ENCODE measurements at places on chromosomes 7 and 10.
A peak's percentile ranks its signal among the peaks of the same experiment; 100 is the strongest.

- no peak for DNase-seq
Observed at GRCh38 chr7:158955932-158956804, 99.8 kb downstream of the DYNC2I1 start.

DNA sequence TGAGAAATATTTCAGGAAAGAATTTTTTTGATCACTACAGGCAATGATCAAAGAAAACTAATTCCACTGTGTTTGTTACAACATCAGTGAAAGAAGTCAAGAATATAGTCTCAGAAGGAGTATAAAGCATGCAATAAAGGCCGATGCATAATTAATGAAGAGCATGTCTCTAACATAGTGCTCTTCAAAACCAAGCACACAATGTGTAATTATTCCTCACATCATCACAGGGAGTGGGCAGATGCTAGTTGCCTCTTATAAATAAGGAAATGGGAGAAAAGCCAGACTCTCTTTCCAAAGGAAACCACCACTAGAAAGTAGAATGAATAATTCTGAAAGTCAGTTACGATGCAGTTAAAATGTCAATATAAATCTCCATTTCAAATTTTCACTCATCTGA lies 220.1 kb downstream of the TEX36 start:
- no peak for DNase-seq

DNA sequence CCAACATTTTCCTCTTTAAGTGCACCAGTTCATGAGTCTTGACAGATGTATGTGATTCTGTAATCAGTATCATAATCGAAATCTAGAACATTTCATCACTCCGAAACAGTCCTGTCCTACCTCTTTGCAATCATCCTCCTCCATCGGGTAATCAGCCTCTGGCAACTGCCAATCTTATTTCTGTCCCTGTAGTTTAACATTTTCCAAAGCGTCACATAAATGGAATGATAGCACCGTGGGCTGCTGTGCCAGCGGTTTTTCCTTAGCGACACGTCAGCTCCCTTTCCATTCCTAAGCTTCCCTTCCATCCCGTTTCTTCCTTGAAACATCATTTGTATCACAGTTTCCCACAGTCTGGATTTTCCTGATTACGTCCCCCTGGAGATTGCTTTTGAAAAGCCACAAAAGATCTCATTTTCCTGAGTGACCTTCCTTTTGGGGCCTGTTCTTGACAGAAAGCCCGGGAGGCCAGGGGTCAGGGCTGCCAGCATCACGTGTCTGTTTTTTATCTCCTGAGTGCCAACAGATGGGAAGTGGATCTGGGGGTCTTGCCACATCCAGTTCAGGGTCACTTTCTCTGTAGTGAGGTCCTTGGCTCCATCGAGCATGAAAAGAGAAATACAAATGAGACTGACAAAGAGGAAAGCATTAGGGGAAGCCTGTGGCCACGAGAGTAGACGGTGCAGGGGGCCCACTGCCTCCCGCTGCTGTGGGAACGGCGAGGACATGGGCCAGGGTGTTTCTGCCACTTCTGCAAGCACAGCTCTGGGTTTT lies 31.6 kb downstream of the TMEM120A start:
- no peak for DNase-seq

- no peak for DNase-seq
Observed at GRCh38 chr10:29239569-29240472, 49.0 kb upstream of the LYZL1 start.

DNA sequence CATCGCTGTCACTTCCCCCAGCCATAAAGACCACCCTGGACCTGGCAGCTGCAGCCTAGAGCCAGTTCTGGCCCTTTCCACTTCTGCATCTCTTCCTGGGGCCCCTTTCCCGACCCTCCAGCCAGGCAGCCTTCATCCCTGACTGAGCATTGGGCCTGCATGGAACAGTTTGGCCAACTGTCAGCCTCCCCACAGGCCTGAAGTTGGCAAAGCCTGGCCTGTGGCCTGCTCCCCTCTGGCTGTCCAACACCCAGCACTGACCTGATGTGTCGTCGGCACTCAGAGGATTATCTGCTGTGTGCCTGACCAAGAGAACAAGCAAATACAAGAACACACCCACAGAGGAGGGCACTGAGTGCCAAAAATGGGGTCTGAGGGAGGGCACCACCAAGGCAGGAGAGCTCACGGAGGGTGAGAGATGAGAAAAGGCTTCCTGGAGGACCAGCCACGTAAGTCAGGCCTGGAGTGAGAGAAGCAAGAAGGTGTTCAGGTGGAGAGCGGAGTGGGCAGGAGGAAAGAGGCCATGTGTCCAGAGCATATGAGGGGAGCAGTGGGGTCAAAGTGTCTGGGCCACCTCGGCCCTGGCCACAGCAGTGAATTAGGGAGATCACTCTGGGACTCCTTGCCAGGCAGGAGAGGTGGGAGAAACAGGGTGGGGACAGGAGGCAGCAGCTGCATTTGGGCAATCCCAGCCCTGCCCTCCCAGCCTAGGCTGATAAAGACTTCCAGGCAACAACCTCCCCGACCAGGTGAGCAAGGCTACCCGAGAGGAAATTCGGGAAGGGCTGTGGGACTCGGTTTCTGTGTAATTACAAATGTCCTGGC lies 4.5 kb downstream of the GPRIN2 start:
- DNase-seq = no peak

GRCh38 chr10:4384245-4384644 lies 441.8 kb upstream of the AKR1E2 start:
- DNase-seq = no peak

- no peak for DNase-seq
Observed at GRCh38 chr7:98058186-98058585, 48.5 kb upstream of the LMTK2 start.

DNA sequence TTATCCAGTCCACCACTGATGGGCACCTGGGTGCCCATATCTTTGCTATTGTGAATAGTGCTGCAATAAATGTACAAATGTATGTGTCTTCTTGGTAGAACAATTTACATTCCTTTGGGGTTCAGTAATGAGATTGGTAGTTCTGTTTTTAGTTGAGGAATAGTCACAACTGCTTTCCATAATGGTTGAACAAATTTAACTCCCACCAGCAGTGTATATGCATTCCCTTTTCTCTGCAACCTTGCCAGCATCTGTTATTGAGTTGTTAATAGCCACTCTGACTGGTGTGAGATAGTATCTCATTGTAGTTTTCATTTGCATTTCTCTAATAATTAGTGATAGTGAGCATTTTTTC lies 27.8 kb downstream of the COA1 start:
- DNase-seq = no peak

DNA sequence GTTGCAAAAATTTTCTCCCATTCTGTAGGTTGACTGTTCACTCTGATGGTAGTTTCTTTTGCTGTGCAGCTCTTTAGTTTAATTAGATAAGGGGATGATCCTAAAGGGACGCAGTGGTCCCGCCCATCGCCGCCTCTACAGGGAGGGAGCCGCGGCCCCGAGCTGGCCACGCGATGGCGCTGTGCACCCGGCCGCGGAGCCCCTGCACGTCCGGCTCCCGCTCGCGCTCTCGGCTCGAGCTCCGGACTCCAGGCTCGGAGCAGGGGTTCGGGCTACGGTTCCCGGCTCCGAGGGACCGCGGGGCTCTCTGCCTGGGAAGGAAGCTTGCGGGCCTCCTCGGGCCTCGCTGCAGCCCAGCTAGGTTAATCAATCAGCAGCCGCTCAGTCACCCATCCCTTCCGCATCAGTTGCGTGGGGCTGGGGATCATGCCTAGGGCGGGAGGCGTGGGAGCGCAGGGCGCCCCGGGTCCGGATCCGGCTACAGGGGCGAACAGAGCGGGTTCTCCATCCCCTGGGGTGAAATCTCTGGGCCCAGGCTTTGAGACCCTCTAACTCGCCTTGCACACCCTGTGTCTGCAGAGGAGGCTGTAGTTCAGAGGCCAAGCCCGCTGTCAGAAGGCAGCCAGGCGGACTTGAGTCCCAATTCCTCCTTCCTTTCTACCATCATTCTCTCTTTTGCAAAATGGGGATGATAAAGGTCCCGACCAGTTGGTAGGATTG lies 97.9 kb downstream of the WDR11 start:
- no peak for DNase-seq

DNA sequence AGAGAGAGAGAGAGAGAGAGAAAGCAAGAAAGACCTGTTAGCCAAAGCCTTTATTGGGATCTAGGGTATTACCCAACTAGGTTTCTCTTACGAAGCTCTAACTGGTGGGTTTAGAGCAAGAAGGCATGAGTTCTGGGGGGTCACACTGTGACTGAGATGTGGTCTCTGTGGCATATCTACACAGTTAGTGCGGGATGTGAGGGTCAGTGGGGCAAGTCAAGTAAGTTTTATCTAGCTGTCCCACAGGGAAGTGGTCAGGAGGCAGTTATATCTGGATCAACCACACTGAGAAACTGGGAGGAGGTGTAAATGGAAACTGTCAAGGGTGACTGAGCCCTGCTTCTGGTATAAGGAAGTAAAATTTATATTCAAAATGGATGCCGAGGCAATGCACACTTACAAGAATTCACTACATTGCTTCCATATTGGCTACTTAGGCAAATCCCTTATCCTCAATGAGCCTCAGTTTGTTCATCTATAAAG lies 331.6 kb upstream of the HPS1 start:
- DNase-seq = no peak

DNA sequence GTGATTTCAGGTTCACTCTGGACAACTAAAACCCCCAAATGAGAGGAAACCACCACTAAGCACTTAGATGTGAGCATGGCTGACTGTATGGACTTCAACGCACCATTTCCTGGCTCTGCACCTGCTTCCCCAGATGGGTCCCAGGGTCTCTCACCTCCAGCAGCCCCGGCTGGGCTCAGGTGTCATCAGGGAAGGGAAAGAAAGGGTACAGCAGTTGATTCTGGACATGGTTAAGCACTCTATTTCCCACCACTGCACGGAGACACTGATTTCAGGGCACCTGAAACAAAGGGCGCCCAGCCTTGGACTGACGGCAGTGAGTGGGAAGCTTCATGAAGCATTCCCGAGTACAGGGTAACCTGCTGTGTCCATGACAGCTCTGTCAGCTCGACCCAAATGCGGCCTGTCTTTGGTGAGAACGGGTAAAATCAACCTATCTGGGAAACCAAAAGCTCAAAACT lies 19.0 kb downstream of the FAM53B start:
- no peak for DNase-seq

GRCh38 chr10:24277277-24277676 lies 68.3 kb downstream of the KIAA1217 start:
- DNase-seq = no peak

DNA sequence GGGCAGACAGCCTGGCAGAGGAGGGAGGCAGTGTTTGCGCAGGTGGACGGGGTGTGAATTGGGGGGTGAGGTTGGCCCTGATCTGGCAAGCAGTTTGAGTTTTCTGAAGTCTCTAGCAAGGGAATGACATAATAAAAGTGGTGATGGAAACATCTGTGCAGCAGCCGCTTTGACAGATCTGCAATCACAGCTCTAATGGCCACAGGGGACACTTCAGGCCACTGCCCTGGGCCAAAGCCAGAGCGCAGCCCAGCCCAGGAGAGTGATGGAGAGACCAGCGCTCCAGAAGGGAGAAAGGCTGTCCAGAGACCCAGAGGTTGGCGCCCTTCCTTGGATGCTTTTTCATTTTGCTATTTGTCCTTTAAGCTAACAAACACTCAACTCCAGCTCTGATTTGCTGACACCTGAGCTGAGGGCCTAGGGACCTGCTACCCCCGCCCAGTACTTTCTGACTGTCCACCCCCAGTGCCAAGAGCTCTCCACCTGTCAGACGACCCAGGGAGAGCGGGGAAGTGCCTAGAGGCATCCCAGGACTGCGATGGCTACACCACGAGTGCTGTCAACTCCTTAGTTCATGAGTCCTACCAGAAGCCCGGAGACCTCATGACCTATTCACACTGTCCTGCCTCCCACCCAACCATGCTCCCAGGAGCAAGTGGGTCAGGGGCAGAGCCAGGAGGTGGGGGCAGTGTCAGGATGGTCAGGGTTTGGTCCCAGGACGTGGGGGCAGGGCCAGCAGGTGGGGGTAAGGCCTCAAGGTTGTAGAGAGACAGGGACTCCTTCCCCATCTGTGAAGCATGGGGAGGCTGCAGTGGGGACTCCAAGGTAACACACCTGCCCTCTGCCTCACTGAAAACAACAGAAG lies 112.6 kb downstream of the PRKAG2 start:
- no peak for DNase-seq

DNA sequence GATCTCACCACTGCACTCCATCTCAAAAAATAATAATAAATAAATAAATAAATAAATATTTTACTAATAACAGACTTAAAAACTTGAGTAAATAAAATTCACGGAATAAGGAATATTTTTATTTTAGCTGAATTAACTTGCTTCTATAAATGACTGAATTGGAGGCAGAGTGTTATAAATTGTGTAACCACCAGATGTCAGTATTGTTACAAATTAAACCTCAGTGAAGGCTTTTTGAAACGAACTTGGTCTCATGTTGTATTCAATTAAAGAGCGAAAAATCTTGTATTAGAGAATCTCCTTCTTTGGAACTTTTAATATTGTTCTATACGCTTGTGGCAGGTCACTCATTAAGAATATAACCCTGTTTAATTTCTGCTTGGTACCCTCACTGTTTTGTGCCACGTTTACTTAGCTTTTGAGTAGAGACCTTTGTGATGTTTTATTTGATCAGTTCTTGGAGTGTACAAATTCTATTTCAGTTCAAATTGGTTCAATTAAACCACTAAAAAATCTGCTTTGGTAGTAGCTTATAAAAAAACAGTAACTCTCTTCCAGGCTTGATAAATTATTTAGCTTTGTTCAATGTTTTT lies 45.6 kb upstream of the SCIN start:
- DNase-seq = no peak

- DNase-seq = peak; percentile 36
Observed at GRCh38 chr10:103470761-103471653, 8.0 kb downstream of the CALHM3 start.

DNA sequence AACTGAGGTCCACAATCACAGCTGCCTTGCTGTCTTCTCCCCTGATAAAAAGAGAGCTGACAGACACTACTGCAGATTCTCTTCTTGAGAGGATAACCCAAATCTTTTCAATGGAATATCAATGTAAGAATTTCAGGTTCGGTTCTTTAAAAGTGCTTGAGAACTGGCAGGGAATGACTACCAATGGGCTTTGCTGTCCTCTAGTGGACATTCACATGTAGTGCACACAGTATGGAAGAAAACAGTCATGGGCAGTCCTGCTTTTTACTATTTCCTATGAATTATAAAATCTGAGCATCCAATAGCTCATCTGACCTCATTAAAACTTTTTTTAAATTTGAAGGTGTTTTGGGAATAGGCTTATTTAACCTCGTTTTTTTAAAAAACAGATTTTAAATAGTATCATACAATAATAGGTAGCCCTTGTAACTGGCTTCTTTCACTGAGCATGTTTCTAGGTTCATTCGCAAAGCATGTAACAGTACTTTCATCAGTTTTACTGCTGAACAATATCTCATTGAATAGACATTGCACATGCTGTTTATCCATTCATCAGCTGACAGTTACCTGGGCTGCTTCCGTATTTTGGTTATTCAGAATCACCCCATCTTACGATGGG lies 18.3 kb downstream of the FZD9 start:
- no peak for DNase-seq

Data from activated T-helper 1 cell treated with anti-CD3 and anti-CD28 coated beads, Interleukin-2, amount 50 U/mL, for 16 hours (primary cell).